ENCODE measurements at places on chromosomes 3 and 15. TPM values are rescaled to one million over a fixed set of nuclear protein-coding genes. Genes with fewer than 3 reads are reported as not detected.

Gene RHCG
- total RNA-seq, result under 0.01 TPM

Gene C2CD4A
- total RNA-seq, result 0.28 TPM

Gene DPPA4
- total RNA-seq, result under 0.01 TPM

Gene ACVR2B
- 1.9 TPM for total RNA-seq

Gene FRG2C
- not detected for total RNA-seq

Gene ISLR2
- under 0.01 TPM for total RNA-seq

Gene PIF1
- total RNA-seq, result 6.8 TPM

Gene PARP9
- total RNA-seq, result 15.7 TPM

Gene AQP9
- total RNA-seq, result not detected

Gene CCDC54
- total RNA-seq, result not detected

Gene KCTD6
- total RNA-seq, result 8.7 TPM

Gene NCKIPSD
- 12.1 TPM for total RNA-seq

Gene APOD
- 1.4 TPM for total RNA-seq

Gene CORO2B
- total RNA-seq, result 12.3 TPM

Gene AGBL1
- total RNA-seq, result not detected

Data from regular cardiac myocyte (primary cell).